ENCODE measurements at places on chromosomes 13 and 19.

GRCh38 chr13:51193387-51193786 is 28.8 kb upstream of the FAM124A start:
- no peak for DNase-seq

- DNase-seq, result no peak
These were observed 709.4 kb downstream of the PCDH17 start for GRCh38 chr13:58340895-58341294.

DNA sequence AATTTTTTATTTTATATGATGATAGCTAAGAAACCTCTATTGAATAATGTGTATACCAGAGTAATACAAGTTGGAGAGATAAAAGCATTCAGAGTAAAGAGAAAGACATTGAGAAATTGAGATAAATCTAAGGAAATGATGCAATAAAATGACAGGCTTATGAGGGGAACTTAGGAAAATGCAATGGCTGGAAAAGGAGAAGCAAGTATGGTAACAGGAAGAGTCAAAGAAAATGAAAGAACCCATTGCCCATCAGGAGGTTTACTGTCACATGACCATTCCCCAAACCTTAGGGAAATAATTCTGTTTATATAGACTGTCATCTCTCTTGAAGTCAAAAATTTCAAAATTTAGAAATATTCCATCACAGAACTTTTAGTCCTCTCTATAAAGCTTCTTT is 808.0 kb upstream of the PRR20A start:
- no peak for DNase-seq

DNA sequence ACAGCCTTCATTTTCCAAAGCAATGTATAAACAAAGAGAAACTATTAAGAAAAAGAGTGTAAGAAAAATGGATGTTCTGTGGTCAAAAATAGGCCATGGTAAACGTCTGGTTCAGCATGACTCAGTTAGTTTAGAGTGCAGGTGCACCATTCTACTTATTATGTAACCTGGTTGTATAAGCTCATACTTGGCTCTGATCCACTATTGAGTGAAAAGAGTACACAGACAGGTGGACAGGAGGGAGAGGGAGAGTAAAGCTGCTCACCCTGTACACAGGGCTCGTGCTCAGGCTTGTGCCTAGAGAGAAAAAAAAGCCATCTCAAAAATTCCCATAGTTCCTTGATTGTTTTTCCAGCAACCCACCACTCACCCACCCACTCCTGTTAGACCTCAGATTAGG is 85.8 kb upstream of the ZNF91 start:
- DNase-seq, result no peak

DNA sequence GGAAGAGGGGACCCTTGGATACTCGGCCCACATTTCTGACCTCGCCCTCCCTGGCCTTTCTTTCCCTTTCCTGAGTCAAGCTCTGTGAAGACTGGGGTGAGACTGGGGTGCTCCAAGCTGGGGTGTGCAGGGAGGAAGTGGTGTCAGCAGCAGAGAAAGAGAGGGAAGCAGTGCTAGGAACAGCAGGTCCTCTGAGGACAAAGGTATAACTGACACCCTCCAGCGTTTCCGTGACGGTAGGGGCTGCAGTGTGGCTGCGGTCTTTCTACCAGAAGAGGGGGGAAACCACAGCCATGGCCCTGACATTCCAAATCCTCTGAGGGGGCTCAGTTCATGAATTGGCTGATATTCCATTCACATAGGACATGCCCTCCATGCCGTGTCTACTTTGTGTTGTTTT is 1.1 kb downstream of the KIR3DL2 start:
- no peak for DNase-seq

DNA sequence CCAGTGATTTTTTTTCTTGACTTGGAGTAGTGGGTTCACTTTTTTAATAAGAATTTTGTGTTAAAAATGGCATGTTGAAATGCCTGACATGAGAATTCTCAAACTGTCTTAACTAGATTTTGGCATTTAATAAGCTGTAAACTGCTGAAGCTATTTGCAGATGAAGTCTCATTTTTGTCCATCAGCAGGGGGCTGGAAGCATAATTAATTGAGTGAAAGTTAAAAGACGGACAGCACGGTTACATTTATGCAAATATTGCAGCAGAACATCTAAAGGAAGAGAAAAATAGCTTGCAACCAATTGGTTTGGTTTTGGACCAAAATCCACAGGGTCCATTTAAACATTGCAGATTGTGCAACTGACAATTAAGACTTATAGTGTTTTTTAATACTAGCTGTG is 837.3 kb upstream of the KLHL1 start:
- no peak for DNase-seq
